ENCODE measurements at places on chromosomes 13 and 19. TPM values are rescaled to one million over a fixed set of nuclear protein-coding genes. Genes with fewer than 3 reads are reported as not detected.

GRCh38 chr13:75763512-75763911, 127.4 kb downstream of the LMO7 start:
- DNase-seq: no peak

GRCh38 chr13:43058831-43059230, 35.4 kb downstream of the DNAJC15 start:
- no peak for DNase-seq

DNA sequence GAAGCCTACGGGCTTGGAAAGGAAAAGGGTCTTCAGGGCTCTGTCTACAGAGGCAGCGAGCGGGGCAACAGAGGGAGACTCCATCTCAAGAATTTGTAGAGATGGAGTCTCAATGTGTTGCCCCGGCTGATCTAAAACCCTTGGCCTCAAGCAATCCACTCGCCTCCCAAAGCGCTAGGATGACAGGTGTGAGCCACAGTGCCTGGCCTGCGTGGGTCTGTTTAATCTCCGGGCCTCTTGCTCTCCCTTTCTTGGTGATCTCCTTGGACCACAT, 8.1 kb downstream of the RPS9 start:
- no peak for DNase-seq

DNA sequence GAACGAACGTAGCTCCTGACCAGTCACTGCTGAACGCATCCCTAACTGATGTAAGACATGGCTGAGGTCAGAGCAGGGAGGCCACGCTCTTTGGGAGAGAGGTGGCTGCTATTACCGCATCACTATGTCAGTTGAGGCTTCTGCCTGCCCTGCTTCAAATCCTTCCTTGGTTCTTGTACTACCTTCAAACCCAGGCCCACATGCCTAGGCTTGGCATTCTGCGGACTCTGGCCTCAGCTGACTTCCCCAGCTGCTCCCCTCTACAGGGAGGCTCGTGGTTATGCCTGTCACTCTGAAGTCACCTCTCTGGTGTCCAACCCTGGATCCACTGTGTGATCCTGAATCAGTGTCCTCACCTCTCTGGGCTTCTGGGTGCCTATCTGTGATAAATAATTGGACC, 14.8 kb upstream of the MEIS3 start:
- no peak for DNase-seq

- no peak for DNase-seq
Measured at GRCh38 chr19:18848878-18849661, 17.3 kb downstream of the UPF1 start.

DNA sequence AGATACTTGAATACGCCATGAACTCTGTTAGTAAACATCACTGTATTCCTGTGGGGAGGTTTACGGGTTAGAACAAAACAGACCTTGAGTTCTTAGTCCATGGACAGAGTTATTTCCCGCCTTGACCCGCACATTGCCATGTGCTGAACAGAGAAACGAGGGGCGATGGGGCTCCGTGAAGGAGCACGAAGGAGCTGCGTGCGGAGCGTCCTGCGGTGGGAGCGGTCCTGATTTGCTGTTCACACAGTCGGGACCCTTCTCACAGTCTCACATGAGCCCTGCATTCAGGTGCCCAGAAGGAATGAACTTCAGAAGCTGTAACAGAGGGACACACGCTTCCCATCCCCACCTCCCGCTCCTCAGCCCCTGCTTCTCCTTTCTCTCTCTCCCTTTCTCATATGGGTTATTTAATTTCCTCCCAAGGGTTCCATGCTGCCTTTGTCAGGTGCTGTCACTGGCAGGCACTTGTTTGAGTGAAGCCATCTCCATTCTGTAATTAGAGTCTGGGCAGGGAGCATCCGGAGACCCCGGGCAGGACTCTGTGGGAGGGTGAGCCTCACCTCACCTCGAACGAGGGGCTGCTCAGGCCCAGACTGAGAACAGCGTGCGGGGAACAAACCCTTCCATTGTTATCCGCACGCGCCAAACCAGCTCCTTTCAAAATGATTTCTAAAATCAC, 76.9 kb downstream of the TEX29 start:
- peak; percentile 31 for DNase-seq

GRCh38 chr19:56141417-56141993, 418 bp downstream of the ZNF444 start:
- DNase-seq: no peak

DNA sequence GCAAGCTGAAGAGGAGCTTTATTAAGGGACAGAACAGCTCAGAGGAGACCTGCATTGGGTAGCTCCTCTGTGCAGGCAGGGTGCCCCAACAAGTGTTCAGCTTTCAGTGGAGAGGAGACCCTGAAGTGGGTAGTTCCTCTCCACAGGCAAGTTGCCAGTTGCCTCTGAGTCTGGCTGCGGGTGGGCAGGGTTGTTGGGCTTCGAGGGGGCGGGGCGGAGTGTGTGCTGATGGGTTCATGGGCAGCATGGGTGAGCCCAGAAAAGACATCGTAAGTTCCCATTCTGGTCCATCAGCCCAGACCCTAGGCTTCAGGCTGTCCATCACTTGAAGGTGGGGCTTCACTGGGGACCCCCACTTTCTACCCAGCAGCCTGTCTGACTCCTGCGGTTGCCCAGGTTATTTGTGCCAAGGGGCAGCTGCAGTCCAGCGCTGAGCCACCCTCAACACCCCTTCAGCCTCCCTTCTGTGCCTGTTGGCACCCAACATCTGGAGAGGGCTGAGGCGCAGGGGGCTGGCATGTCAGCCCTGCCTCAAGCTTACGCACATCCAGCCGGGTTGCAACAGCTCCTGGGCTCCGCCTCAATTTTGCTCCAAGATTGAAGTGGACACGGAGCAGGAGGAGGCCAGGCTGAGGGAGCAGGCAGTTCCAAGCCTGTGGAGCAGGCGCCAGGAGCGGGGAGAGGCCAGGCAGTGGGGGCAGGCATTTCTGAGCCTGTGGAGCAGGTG, 350.5 kb upstream of the PCDH20 start:
- DNase-seq: no peak

- no peak for DNase-seq
Measured at GRCh38 chr13:59743195-59743594, 420.5 kb downstream of the DIAPH3 start.

- no peak for DNase-seq
Measured at GRCh38 chr19:28868836-28869235, 344.1 kb downstream of the UQCRFS1 start.

The ANGPTL4 gene
- total RNA-seq: 13.2 TPM

The ZNF491 gene
- 2.3 TPM for total RNA-seq

The PRTN3 gene
- total RNA-seq: not detected

The HCST gene
- 6.8 TPM for total RNA-seq
